Activated naive CD4-positive, alpha-beta T cell treated with anti-CD3 and anti-CD28 coated beads for 36 hours (primary cell): ENCODE measurements at places on chromosomes 4 and X. TPM values are rescaled to one million over a fixed set of nuclear protein-coding genes. Genes with fewer than 3 reads are reported as not detected.

BRCC3 gene
- 15.4 TPM for total RNA-seq

PYURF gene
- total RNA-seq = 54.2 TPM

MAGED4 gene
- not detected for total RNA-seq

GRCh38 chr4:36128689-36129088 lies 115.6 kb downstream of the ARAP2 start:
- DNase-seq = no peak

GRCh38 chr4:169144061-169144600 lies 126.6 kb downstream of the SH3RF1 start:
- no peak for DNase-seq

WDFY3 gene
- 1.2 TPM for total RNA-seq

DNA sequence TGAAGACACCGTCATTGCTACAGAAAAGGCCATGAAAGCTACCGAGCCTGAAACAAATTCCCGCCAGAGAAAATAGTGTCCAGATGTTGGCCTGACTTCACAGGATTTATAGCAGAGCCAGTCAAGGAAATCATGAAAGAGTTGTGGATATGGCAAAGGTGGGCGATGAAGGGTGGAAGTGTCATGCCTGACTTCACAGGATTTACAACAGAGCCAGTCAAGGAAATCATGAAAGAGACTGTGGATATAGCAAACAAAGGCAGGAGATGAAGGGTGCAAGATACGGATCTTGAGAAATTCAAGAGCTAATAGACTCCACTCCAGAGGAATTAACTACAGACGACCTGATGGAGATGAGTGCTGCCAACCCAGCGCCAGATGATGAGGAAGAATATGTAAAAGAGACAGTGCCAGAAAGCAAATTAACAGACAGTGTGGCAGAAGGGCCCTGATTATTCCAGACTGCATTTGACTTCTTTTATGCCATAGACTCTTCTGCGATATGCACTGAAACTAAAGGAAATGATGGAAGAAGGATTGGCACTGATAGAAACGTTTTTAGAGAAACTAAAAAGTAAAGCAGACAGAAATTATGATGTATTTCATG lies 17.2 kb downstream of the TRMT44 start:
- no peak for DNase-seq

DNA sequence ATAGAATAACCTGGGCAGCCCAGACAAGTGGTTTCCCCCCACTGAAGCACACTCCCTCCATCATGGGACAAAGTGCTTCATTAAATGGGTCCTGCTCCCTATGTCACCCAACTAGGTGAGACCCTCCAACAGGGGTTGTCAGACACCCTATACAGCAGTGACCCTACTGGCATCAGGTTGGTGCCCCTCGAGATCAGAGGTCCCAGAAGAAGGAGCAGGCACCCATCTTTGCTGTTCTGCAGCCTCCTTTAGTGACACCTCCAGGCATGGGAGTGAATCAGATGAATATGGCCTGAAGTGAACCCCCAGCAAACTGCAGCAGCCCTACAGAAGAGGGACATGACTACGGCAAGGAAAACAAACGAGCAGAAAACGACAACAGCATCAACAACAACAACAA lies 11.1 kb downstream of the NELFA start:
- DNase-seq = no peak

SMPX gene
- not detected for total RNA-seq

DNA sequence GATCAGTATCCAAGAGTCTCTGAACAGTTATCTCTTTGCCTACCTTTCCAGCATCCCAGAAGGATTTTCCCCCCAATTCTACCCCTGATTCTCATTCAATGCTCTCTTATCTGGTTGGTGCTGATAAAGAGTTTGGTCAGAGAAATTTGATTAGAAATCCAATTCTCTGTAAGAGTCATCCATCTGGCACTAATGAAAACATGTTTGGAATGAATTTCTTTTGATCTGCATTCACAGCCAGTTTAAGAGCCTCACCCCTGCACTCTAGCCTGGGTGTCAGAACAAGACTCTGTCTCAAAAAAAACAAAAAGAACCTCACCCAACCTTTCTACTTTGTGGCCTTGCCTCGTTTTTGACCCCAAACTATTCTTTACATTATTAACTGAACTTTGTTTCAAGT lies 122.1 kb downstream of the MANBA start:
- no peak for DNase-seq

TSPAN7 gene
- total RNA-seq = 1.9 TPM

GRCh38 chr4:83548151-83548905 lies 12.4 kb downstream of the GPAT3 start:
- peak; percentile 82 for DNase-seq

DNA sequence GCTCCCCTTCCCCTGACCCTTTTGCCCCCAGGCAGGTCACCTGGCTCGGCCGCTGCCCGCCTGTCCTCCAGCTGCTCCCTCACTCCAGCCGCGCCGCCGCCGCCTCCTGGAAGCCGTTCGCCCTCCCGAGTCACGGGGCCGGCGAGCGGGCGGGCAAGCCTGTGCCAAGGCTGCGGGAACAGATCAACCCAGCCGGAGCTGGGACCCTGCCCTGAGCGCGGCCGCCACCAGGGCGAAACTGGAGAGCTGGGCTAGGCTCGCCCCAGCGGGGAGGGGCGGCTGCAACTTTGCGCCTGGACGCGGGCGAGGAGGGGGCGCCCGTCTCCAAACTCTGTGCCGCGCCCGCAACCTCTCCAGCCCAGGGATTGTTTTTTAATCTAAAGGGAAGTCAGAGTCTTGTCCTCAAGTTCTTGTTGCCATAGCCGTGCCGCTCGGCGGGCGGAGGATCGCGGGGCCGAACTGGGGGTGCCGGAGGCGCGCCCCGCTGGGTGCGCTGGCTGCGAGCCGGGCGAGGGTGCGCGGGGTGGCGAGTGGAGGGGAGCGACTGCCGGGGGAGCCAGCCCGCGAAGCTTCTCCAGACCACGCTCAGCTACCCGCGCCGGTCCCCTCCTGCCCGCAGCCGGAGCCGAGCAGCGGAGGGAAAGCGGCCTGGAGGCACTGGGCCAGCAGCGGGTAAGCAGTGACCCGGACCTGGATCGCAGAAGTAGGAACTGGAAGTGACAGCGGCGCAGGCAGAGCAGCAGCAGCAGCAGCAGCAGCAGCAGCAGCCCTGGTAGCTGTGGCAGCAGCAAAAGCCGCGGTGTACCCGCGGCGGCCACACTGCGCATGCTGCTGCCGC lies 13.4 kb downstream of the ARHGEF6 start:
- peak; percentile 50 for DNase-seq

ANTXR2 gene
- 0.79 TPM for total RNA-seq

HSD17B13 gene
- 0.10 TPM for total RNA-seq

SLC4A4 gene
- not detected for total RNA-seq

GRCh38 chr4:14023036-14023435 lies 395.5 kb upstream of the BOD1L1 start:
- DNase-seq = no peak

GRCh38 chrX:77597090-77597489 lies 149.9 kb downstream of the FGF16 start:
- DNase-seq = no peak

DNA sequence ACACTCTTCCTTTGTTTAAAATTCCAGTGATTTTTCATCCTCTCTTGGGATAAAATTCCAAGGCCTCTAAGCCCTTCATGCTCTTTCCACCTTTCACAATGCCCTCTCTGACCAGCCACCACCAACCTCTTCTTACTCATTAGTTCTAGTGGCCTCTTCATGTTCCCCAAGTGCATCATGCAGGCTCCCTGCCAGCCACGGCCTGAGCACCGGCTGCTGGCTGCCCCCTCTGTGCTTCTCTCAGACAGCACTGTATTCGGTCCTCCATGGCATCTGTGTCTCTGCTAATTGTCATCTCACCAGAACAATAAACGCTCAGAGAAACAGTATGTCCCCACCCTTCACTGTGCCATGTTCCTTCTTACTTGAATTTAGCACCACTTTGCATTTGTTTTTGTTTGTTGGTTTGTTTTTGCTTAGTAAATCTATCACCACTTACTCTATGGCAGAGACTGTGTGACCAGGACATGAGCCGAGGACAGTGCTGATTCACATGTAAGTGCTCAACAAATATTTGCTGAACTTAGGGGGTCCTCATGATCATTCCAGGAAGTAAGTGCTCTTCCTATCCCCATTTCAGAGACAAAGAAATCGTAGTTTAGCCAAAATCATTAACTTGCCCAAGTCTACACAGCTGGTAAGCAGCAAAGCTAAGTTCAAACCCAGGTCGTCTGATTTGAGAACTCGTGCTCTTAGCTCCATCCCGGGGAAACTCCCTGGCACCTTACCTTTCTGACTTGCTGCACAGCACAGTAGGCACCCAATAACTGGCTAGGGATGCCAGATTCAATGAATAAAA lies 77.1 kb upstream of the UCP1 start:
- no peak for DNase-seq

PRDM8 gene
- total RNA-seq = 0.35 TPM

PDZD11 gene
- total RNA-seq = 25.9 TPM

CENPC gene
- total RNA-seq = 46.0 TPM

GAGE2A gene
- total RNA-seq = not detected

SPIN4 gene
- 3.1 TPM for total RNA-seq

TRIML2 gene
- total RNA-seq = not detected

ITM2A gene
- 99.5 TPM for total RNA-seq

DNA sequence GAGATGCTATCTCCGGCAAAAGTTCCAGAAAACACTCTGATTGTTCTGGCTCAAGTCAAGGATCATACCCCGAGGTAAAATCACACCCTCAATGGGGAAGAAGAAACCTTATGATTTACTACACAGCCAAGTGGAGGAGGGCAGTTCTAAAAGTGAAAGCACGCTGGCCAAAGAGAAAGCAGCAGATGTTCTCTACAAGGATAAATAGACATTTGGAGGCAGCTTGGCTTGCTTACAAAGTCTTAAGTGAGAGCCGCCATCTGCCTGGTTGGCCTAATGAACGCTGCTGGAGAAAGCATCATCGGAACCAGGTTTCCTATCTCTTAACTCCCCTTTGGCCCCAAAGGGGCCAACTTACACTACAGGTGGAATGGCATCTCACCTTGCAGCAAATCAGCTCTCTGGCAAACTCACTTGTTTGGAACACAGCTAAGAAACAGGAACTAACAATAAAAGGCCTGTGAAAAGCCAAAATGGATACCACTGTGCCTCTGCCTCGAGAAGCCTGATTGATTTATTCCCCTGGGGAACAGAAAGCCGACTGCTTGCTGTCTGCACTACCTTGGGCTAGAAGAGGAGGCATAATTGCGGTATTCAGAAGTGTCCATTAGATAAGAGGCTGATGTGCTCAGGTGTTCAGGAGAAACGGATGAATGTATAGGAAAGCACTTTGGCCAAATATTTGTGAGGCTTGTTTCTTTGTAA lies 22.8 kb downstream of the FRAS1 start:
- DNase-seq = no peak

TMEM150C gene
- total RNA-seq = not detected

FHIP1A gene
- total RNA-seq = 0.17 TPM

DNA sequence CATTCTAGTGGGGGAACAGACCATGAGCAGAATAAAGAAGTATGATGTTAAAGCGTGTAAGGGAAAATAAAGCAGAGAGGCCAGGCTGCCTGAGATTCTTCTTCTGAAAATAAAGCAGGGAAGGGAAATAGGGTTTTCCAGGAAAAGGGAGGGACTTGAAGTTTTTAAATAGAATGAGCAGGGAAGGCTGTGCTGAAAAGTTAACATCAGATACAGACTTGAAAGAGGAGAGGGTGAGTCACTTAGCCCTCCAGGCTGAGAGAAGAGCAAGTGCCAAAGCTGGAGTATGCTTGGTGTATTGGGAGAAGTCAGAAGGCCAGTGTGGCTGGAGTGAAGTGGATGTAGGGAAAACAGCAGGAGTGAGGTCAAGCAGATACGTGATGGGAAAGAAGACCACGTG lies 10.0 kb upstream of the PLK4 start:
- DNase-seq = no peak

DNA sequence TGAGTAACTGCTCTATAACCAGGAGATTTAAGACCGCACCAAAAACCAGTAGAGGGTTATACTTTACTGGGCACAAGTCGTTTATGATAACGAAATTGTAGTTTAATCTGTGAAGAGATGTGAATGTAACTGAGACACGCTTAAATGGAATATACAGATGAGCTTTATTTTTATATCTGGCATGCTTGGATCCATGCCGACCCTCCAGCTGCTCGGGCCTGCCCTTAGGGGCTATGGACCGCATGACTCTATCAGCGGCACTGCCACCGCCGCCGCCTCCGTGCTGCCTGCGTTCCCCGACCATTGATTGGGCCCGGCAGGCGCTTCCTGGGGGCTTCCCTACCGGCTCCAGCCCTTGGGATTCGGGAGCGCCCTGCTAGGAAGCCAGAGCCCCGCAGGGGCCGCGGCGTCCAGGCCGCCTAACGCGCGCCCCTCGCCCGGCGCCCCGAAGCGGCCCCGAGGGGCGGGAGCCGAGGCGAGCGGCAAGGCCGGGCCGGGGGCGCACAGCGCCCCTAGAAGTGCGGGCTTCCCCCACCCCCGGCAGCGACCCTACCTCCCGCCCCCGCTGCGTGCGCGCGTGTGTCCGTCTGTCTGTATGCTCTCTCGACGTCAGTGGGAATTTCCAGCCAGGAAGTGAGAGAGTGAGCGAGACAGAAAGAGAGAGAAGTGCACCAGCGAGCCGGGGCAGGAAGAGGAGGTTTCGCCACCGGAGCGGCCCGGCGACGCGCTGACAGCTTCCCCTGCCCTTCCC lies at the start of gene NFKB1:
Gene NFKB1 (plus strand): TSS at position 664 of the 751 bp plus-strand sequence. CDS start 24,160 bp downstream, outside the sequence.
- peak; percentile 90 for DNase-seq

RXFP1 gene
- total RNA-seq = not detected

DNA sequence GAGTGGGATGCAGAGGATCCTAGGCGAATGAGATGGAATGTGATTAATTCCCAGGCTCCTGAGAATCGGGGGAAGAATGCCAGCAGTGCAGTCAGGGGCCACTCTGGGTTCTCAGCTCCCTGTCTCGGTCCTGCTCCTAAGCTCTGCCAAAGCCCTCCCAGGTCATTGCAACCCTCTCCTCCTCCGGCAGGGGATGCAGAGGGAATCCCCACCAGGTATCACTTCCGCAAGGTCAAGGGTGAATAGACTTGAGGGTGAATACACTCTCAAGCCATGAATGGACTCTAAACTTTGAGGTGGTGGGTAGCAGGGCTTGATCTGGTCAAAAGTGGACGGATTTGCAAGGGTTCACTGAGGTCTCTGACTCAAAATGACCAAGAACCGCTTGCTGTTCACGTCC lies 139.3 kb upstream of the MXRA5 start:
- DNase-seq = no peak

SYP gene
- 2.6 TPM for total RNA-seq

BEND2 gene
- not detected for total RNA-seq

- no peak for DNase-seq
These were observed 48.1 kb upstream of the CXCL8 start for GRCh38 chr4:73692254-73692653.

GRCh38 chr4:82721819-82722423 lies 76.7 kb downstream of the SCD5 start:
- peak; percentile 33 for DNase-seq
